Heart left ventricle (tissue), 16 donors: ENCODE measurements at places on chromosomes 12 and 14. TPM values are rescaled to one million over a fixed set of nuclear protein-coding genes. Genes with fewer than 3 reads are reported as not detected.

PLXNC1 gene
- 3.5 TPM for total RNA-seq

ZNF10 gene
- 8.2 TPM for total RNA-seq

TSPAN9 gene
- total RNA-seq: 70.0 TPM

ERC1 gene
- total RNA-seq: 36.0 TPM

SOAT2 gene
- not detected for total RNA-seq

DNA sequence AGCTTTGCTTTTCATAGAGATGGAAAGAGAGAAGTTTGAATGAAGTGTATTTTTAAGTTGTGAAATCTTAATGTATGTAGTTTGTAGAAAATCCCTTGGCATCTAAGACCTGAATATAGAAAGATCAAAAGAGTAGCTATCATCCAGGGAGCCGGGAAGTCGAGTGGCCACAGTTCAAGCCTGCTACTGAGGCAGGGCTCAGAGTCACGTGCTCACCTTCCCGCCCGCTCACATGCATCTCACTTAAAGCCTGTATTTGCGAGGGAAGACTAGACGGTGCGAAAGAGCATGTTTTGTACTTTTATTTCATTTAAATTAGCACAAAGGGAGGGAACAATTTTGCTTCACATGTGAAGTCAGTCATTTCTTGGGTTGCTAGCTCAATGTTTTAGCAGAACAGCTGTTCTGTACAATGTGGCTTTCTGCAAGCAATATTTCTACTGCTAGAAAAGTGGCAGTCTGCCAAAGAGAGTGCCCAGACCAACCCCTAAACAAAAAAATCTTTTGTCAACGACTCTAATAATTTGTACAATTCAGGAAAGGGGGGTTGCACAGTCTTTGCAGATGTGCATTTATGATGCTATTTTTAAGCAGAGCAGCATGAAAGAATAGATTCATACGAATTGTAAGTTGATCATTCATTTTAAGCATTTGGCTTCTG is 290.7 kb downstream of the NPAS3 start:
- no peak for DNase-seq

- DNase-seq: no peak
These were observed 181.5 kb upstream of the PRKD1 start for GRCh38 chr14:30108975-30109700.

DNA sequence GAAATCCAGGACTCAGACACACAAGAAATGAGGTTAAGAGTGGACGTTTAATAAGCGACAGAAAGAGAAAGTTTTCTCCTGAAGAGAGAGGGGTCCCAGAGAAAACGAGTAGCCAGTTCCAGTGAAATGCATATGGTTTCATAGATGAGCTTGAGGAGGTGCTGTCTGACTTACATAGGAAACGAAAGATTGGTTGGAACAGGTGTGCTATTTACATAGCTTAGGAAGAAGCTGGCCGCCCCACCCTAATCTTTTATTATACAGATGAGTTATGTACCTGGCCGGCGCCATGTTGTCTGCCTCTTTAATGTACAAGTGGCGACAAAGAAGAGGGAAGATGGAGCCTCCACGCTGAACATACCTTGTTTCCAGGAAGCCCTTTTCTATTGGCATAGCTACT is 223.0 kb downstream of the SLC6A15 start:
- DNase-seq: no peak

- no peak for DNase-seq
These were observed 61.4 kb upstream of the VPS33A start for GRCh38 chr12:122327494-122328385.

GRCh38 chr12:65152596-65152995 is 16.8 kb upstream of the LEMD3 start:
- no peak for DNase-seq

GRCh38 chr12:109464642-109465351 is 12.3 kb downstream of the KCTD10 start:
- DNase-seq: no peak

DNA sequence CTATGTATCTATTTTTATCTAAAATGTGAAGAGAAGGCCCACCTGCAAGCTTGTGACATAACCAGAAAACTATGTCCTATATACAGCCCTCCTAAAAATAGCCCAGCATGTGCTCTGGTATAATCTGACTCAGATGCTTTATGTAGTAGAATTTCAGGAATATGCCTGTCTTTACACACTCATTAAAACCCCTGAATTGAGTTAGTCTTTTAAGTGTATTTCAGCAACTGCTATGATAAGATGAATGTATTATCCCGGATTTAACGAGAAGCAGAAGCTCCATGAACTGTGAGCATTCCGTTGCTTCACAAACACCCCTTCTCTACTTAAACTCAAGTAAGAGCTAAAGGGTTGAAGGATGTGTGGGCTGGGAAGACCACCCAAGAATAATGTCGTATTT is 89.9 kb upstream of the PRICKLE1 start:
- no peak for DNase-seq

DNA sequence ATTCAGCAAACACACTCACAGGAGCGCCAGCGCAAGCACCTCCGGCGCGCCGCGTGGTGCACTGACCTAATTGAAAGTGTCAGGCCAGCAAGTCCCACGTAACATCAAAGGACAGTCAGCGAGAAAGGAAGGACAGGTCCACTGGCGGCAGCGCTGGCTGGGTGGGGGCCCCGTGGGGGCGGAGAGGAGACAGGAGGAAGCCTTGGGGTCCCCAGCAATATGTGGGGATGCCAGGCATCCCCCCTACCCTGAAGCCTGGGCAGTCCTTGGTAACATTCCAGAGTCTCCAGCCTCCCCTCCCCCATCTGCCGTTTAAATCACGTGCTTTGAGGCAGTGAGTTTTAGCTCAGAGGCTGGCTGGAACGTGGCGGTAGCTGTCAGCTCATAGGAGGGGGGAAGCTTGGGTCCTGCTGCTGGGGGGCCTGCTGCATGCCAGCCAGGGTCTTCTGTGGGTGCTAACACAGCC is 159.2 kb downstream of the CALM1 start:
- no peak for DNase-seq
